NCI-H69 (cell line): ENCODE measurements at places on chromosomes 12 and 14.
A peak's percentile ranks its signal among the peaks of the same experiment; 100 is the strongest.

DNA sequence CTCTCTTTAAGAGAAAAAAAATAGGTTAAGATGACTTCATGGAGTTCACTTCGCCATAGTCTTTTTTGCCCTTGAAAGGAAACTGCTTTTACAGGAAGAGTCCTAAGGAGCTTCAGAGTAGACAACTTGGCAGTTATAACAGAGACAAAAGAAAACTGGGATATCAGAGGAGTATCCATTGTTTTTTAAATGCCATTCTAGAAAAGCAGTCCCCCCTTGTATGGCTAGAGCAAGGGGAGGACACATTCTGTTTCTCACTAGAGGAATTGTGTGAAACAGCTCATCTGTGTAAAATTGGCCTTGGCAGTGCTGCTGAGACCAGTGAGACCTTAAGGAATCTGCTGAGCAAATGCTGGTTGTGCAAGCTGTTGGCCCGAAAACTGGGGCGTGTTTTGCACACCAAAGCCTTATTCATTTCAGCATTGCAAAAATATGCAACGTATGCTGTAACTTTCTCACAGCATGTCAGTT, 128.0 kb downstream of the GPR135 start:
- DNase-seq: no peak

GRCh38 chr12:6507102-6507998, 13.4 kb downstream of the NCAPD2 start:
- DNase-seq: no peak

GRCh38 chr14:22387776-22388241, 201.2 kb downstream of the DAD1 start:
- DNase-seq: no peak

DNA sequence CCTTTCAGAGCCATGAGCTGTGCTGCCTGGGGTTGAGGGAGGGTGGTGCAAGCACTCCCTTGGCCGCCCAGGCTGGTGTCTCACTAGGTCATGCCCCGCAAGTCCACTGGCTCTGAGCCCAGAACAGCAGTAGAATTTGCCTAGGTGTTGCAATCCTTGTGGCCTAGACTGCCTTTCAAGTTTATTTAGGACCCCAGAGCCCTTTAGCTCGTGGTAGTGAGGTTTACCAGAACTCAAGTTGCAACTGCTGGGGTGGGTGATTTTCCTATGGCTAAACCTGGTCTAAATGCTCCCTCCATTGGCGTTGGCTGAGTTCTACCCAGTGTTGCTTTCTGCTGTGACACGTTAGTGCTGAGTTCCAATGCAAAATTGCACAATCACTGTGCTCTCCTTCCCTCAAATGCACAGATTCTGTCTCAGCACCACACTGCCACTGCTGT, 287.2 kb downstream of the BCAT1 start:
- no peak for DNase-seq

GRCh38 chr14:102952276-102952675, 29.8 kb downstream of the AMN start:
- no peak for DNase-seq

- no peak for DNase-seq
Observed at GRCh38 chr14:61532763-61533162, 162.6 kb upstream of the HIF1A start.

DNA sequence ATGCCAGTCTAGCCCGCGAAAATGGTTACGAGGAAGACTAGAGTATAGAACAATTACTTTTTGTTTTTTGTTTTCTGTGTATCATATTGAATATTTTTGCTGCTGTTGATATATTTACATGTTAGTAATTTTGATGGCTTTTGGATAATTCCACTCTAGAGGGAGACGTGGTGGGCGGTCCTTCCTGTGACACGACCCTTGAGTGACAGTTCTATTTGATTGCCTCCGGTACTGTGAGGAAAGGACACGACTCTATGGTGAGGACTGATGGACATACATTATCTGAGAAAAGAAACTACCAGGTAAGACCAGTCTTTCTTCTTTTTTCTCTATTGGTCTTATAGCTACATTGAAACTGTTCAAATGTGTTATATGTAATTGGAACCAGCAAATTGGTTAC, 34.7 kb downstream of the CNOT2 start:
- DNase-seq: no peak

- DNase-seq: no peak
Observed at GRCh38 chr14:92633274-92633616, 115.2 kb downstream of the LGMN start.

DNA sequence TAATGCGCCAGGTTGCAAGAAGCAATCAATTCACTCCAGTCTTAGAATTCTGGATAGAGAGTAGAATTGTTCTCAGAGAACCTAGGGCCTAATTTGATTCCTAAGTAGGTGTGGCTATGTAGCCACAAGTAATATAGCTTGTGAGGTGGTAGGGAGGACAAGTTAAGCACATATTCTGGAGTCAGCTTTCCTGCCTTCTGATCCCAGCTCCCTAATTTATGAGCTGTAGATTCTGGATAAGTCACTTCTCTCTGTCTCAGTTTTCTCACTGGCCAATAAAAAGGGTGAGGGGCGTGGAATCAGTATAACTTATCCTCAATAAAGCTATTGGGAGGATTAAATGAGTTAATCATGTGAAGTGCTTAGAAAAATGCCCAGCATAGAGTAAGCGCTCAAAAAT, 3.0 kb upstream of the SNW1 start:
- no peak for DNase-seq

GRCh38 chr12:102484017-102484416, 3.7 kb upstream of the IGF1 start:
- no peak for DNase-seq

GRCh38 chr14:78446807-78447206, 276.6 kb downstream of the NRXN3 start:
- no peak for DNase-seq

DNA sequence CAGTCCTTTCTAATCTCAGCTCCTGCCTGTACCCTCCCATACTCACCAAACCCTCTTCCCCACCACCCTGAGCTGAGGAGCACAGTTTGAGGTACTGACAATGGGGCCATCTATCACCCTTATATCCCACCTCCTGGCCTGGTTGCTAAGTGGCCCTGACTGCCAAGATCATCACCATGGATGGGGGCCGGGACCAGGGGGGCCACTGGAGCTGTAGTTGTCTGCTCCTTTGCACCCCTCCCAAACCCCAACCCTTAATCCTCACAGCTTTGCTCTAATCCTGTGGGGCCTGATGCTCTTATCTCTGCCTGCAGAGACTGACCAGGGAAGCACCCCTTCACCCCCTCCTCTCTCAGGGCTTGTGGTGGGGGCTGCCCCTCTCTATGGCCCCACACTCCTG, 395 bp upstream of the GNB3 start:
- DNase-seq: no peak

- peak; percentile 92 for DNase-seq
Observed at GRCh38 chr12:6540181-6540877, 6.0 kb downstream of the GAPDH start.

GRCh38 chr14:68688872-68689371, 103.9 kb downstream of the ZFP36L1 start:
- peak; percentile 11 for DNase-seq

DNA sequence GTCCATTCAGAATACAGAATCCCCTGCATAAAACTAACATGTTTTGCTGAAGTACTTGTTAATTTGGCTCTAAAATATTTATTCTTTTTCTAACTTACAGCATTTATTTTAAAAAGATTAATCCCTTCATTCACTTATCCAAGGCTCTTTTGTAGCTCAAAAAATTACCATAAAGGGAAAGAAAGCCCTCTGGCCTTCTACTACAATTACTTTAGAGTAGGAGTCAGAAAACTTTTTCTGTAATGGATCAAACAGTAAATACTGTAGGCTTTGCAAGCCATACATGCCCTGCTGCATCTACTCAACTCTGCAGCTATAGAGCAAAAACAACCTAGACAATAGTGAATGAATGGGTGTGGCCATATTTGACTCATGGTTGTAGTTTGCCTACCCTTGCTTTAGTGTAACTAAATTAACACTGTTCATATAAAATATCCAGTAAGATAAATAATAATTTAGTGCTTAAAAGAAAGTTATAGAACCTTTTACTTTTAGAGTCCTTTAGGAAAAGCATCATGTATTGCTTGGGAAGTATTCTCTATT, 74.2 kb upstream of the ZFP36L1 start:
- no peak for DNase-seq

DNA sequence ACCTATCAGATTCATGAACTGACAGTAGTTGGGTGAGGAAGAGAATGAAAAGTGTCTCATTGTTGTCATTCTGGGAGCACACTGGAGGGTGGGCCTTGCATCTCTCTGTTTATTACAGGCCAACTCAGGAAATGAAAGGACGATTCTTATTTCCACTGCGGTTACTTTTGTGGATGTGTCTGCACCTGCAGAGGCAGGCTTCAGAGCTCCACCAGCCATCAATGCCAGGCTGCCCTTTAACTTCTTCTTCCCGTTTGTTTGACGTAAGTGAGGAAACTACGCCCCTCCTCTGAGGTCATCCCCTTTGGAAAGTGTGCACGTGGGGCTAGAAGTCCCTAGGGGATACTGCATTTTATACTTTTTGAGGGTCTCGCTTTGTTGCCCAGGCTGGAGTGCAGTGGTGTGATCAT, 33.7 kb downstream of the TCTN1 start:
- no peak for DNase-seq

- DNase-seq: no peak
Observed at GRCh38 chr12:78204926-78205325, 374.2 kb downstream of the NAV3 start.

GRCh38 chr12:63480186-63480585, 188.1 kb downstream of the DPY19L2 start:
- DNase-seq: no peak

GRCh38 chr14:105913221-105913620, 386.8 kb downstream of the TMEM121 start:
- DNase-seq: no peak

GRCh38 chr12:91496337-91496736, 313.7 kb upstream of the DCN start:
- no peak for DNase-seq

- no peak for DNase-seq
Observed at GRCh38 chr14:92503756-92504491, 9.7 kb upstream of the RIN3 start.

GRCh38 chr12:65962921-65963861, 138.9 kb downstream of the HMGA2 start:
- peak; percentile 28 for DNase-seq

GRCh38 chr12:52027085-52027843, 20.5 kb downstream of the TAMALIN start:
- DNase-seq: no peak

DNA sequence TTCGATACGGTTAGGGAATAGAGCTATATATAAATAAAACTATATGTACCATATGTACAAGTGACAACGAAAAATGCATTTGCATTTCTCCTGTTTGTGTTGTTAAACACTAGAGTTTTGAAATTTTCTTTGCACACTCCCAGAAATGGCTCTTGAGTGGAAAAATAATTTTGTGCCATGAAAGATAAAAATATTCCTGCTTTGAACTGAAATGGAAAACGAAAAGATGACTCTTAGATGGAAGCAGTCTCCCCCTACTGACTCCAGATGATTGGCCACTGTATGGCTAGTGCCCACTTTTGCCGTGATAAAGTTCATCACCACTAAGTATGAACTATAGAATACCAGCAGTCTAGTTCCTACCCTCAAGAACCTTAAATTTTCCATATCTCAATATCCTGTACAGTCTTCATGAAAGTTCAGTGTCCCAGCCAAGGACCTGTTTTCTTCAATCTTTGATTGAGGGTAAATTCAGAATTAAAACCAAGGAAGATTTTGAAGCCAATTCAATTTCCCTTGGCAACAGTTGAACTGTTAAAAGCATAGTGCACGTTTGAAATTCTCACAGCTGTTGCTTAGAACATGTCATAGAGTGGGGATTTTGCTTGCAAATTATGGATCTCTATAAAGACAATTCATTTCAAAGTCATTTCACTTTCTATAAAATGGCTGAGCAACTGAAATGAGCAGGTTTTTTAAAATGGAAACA, 1.6 kb upstream of the PPP2R5E start:
- DNase-seq: peak; percentile 43

DNA sequence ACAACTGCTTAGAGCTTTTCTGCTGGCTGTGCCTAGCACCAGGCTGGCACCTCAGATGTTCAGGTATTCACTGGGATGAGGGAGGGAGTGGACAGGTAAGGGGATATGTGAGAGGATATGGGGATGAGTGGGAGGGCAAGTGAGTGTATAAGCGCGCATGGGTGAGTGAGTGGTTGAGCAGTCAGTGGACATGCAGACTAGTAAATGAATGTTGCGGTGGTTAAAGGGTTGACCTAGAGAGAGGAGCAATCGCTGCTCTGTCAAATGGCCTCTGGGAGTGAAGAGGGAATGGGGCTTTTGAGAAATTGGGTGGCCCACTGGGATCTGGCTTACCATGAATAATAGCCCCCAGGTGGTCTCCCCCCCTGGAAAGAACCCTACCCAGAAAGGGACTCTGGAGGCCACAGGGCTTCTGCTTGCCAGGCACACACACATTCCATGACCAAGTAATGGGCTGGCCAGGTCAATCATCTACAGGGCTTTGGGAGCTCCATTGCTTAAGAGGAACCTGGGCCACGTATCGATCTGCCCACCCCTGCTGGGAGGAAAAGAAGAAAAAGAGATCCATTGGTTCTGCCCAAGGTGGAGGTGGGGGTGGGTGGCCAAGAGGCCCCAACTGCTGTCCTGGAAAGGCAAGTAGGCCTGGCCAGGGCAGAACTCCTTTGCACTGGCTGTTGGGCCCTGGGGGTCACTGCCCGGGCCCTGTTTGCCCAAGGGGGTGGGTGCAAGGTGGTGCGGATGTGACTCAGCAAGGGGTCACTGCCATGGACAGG, 30.8 kb upstream of the ZFP36L1 start:
- DNase-seq: no peak

- no peak for DNase-seq
Observed at GRCh38 chr14:77406718-77407117, 16.6 kb downstream of the NOXRED1 start.

- no peak for DNase-seq
Observed at GRCh38 chr12:65327207-65328076, 49.0 kb downstream of the MSRB3 start.

GRCh38 chr14:77730976-77731497, 23.1 kb downstream of the SLIRP start:
- no peak for DNase-seq

DNA sequence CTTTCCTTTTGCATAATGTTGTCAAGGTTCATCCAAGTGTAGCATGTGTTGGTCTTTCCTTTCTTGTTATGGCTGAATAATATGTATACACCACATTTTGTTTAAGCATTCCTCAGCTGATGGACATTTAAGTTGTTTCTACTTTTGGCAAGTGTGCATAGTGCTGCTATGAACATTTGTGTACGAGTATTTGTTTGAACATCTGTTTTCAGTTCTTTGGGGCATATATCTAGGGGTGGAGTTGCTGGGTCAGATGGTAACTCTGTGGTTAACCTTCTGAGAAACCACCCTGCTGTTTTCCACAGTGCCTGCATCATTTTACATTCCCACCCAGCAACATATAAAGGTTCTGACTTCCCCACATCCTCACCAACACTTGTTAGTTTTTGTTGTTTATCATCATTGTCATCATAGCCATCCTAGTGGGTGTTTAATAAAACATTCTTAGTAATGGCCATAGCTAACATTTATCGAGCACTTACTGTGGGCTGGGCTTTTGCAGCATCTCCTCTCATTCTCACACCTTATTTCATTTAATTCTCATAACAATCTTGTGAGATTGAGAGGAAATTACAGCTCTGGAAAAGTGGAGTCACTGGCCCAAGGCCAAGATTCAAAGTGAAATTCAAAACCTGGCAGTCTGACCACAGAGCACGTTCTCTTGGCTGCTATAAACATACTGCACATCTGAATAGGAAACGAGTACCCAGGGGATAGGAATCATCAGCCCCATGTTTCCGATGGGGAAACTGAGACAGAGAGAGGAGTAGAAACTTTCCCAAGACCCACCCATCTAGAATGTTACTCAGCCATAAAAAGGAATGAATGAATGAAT, 193.6 kb downstream of the KSR2 start:
- DNase-seq: peak; percentile 56
